ENCODE measurements at places on chromosomes 6 and 20.

GRCh38 chr20:23587631-23588030, 18.1 kb downstream of the CST9 start:
- no peak for DNase-seq

DNA sequence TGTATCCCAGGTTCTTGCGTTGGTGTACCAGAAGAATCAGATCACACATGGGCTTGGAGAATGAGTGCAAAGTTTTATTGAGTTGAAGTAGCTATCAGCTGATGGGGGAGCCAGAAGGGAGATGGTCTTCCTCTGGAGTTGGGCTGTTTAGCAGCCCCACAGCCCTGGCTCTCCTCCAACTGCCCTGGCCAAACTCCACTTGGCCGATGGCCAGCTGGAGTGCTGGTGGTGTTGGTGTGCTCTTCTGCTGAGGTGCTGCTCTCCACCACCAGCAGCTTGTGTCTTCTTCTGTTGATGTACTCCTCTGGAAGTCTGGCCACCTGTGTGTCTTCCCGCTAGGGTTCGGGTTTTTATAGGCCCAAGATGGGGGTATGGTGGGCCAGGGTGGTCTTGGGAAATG, 172.8 kb downstream of the TINAG start:
- no peak for DNase-seq

DNA sequence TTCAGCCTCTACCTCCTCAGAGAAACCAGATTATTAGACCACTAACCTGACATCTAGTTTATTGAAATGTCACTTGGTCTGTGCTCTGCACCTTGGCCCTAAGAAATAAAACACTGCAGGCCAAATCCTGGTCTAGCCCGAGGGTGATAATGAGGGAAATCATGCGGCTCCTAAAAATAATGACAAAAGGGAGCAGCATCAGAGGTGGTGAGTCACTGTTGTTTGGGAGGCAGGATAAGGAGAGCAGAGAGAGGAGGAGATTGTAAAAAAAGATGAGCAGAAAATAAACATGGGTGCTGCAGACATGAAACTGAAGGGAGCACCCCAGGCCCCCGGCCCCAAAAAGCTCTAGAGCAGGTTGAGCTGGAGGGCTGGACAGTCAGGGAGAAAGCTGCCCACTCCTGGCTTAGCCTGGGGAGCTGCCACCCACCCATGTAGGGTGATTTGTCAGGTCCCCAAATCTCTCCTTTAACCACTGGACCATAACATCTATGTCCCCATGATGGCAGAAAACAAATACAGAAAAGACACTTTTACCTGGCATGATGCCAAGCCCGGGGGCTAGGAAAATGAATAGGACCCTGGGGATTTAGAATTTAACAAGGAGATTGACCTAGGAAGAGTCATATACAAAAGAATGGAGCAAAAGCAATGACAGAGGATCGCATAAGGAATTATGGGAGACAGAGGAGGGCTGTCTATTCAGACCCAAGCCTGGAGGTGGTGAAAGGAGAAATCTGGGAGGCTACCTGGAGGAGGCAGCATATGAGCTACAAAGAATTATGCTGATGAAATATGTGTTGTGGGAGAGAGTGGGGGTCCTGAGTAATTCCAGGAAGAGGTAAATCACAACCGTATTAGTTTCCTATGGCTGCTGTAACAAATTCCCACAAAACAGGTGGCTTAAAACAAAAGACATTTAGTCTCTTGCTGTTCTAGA, 103.7 kb downstream of the SNAP25 start:
- no peak for DNase-seq

DNA sequence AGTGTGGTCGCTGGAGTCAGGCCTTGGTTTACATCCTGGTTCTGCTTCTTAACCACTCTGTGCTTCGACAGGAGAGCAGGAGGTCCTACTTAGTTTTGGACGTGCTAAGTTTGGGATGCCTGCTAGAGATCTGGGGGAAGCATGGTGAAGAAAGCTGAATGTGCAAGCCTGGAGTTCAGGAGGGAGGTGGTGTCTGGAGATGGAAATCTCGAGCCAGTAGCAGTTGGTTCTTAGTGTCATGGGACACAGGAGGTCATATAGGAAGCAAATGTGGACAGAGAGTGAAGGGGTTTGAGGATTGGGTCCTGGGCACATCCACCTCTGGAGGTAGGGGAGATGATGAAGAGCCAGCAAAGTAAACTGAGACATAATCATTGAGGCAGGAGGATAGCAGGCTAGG, 131.4 kb downstream of the SYCP2 start:
- peak; percentile 4 for DNase-seq

DNA sequence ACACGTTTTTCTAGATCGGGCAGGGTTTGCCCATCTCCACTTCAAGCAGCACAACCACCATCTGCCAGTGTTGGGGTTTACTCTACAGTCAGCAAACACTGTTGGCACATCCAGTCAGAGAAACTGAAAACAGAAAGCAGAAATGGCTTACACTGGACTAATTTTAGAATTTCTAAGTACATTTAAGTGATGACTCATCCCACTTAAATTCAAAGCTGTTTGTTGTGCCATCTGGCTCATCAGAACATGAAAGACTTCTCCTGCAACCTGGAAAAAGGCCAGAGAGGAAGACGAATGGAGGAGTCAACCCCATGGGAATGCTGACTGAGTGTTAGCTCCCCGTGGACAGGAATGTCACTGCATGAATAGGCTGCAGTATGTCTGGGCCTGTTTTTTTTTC, 21.8 kb downstream of the FAM209B start:
- DNase-seq, result peak; percentile 25

DNA sequence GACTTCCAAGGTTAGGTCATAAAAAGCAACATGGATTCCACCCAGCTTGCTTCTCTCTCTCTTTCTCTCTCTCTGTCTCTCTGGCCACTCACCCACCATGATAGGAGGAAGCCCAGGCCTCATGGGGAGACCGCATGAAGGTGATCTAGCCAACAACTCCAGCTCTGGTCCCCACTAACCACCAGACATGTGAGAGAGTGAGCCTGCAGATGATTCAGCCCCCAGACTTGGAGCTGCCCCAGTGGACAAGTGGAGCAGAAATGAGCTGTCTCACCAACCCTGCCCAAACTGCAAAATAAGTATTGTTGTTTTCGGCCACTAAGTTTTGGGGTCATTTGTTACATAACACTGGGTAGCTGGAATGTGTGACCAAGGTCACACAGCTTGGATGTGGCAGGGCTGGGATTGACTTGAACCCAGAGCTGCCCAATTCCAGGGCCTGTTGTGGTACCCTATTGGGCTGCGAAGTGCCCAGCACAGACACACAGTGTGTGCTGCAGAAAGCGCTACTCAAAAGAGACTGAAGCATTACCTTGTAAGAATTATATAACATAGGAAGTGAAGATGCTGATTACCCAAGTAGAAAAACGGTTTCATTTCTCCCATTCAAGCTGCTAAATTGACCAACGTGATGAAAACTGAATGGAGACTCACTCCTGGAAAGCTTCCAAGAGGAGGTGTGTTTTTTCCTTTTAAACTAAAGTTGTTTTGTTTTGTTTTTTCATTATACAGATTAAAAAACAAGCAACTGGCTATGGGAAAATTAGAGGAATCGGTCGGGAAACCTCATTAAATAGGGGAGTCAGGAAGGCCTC, 9.1 kb upstream of the TLDC2 start:
- no peak for DNase-seq

- DNase-seq, result no peak
Measured at GRCh38 chr6:158569036-158569435, 9.1 kb downstream of the TMEM181 start.

DNA sequence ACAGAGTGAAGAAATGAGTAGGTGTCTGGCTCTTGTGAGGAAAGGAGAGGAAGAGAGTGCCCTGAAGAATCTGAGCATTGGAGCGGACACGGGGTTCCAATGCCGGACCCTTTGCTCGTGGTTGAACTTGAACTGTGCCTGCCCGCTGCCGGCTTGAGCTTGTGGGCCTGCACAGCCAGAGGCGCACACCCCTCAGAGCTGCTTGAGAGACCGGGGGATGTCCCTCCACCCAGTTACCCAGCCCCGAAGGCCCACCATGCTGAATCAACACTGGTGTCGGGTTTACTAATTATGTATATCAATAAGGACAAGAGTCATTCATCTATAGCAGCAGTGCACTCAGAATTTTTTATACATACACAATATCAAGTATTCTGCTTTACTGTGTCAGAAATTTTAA, 218.3 kb upstream of the CST7 start:
- no peak for DNase-seq

- no peak for DNase-seq
Measured at GRCh38 chr6:33391922-33392594, 435 bp downstream of the KIFC1 start.

- no peak for DNase-seq
Measured at GRCh38 chr20:9403448-9403847, 110.9 kb upstream of the LAMP5 start.

- no peak for DNase-seq
Measured at GRCh38 chr20:433300-433975, 25.3 kb downstream of the RBCK1 start.

- no peak for DNase-seq
Measured at GRCh38 chr6:90940812-90941481, 354.1 kb upstream of the MAP3K7 start.

DNA sequence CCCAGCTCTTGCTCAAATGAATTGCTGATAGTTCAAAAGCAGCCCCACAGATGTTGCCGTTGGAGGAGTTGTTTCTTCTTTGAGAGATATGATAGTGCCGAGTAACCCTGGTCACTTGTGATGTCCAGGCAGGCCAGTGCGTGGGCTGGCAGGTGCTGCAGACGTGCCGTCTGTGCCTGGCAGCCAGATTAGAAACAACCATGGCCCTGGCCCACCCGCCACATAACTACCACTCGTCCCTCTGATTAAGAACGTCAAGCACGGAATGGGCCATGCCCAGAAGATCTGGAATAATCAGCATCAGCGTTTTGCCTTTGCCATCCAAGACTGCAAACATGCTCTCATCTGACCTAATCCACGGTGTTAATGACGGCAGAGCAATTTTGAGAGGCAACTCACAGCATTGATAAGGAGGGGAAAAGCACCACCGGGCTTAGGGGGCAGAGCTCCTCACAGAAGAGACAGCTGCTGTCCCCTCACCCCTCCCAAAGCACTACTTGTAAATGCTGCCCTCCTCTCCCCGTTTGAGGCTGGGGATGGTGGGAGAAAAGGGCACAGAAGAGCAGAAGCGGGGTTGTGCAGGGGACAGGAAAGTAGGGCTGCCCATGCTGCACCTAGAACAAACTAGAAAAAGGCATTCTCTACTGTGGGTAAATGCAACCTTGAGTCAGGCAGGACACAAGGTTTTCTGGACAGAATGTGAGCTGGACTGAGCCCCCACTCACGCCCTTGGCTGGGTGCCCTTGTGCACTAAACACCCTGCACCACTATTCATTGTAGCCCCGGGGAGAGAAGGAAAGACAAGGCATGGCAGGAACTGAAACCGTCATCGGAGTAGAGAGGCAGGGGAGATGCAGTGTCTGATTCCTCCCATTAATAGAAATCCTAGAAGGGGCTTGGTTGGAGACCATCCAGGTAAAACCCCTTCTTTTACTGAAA, 5.3 kb upstream of the CPNE5 start:
- no peak for DNase-seq

DNA sequence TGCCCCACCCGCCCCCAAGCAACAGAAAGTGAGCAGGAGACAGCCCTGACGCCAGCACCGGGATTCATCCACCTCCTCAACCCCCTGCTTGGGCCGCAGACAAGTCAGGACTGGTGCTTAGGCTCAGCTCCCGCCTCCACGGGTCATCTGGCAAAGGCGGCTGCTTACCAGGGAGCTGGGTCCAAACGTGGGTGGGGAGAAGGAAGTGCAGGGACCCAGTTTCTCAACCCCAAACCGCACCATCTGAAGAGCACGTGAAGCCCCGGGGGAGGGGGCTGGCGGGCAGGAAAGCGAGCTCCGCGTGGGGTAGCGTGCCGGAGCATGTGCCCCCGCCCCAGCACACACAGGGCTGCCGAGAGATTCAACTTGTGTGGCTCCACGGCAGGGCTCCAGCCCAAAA, 87.2 kb downstream of the BMP7 start:
- no peak for DNase-seq

DNA sequence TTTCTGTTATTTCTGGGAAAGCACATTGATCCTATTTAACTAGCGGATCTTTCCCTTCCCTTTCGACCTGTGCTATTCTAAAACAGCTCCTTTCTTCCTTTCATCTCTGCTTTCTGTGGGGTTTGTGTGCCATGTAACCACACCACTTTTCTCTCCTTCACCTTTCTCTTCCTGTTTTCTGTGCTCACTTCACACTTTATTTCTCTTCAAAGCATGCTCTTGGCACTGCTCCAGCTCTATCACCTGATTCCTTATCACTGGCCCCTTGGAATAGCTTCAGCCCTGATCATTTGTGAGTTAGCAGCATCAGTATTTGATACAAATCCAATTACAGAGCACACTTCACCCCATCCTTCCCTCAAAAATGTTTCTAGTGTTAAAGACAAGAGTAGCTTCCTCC, 8.1 kb upstream of the METTL24 start:
- no peak for DNase-seq

DNA sequence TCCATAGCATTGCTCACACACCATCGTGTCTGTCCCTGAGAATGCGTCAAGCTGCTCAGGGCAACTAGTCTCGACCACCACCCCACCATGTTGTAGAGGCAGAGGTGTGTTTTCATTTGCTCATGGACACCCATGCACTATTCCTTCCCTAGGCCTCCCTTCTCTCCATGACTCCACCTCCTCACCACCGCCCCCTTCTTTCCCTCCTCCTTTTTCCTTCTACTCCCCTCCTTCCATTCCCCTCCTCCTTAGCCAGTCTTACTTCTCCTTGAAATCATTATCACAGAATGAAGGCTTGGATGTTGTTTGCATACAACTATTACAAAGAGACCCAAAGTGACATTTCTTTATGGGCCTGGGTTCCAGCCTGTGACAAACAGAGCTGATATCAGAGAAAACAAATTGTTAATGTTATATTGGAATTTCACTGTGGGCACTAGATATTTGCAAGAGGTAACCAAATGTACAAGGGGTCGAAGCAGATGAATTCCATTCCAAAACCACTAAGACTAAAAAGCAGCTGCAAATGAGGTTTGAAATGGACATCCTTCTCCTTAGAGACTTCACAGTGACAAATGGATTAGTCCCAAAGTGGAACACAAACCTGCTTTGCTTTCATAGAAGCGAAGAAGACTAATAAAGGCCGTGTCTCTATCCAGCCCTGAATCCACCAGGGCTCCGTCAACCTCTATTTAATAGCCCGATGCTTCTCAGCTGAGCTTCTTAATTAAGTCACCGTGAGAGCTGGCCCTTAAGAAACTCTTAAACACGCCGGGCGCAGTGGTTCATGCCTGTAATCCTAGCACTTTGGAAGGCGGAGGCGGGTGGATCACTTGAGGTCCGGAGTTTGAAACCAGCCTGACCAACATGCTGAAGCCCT, 275.8 kb upstream of the SULF2 start:
- no peak for DNase-seq

- DNase-seq, result no peak
Measured at GRCh38 chr6:73636048-73636447, 17.7 kb downstream of the SLC17A5 start.

- no peak for DNase-seq
Measured at GRCh38 chr6:151357758-151358436, 33.5 kb downstream of the ZBTB2 start.

DNA sequence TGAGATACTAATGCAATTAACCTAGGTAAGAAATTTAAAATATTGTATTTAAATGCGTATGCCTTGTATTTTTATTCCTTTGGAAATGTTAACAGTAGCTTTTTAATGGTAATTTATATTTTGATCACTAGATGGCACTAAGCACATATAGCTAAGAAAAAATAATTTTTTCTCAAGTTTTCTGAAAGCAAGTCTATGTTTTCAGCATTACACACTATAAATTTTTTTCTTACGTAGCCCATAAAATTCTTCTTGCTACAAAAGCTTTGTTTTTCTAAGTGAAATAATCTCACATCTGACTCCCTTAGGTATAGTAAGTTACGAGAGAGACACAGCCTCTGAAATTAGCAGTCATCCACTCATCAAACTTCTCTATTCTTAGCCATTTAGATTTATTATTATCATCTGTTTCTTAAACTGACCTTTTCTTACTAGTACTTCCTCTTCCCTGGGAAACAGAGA, 35.7 kb downstream of the TSPYL4 start:
- DNase-seq, result no peak

Data from femur (tissue), 1 donor.